Foreskin fibroblast (primary cell): ENCODE measurements at places on chromosomes 5 and 9.

DNA sequence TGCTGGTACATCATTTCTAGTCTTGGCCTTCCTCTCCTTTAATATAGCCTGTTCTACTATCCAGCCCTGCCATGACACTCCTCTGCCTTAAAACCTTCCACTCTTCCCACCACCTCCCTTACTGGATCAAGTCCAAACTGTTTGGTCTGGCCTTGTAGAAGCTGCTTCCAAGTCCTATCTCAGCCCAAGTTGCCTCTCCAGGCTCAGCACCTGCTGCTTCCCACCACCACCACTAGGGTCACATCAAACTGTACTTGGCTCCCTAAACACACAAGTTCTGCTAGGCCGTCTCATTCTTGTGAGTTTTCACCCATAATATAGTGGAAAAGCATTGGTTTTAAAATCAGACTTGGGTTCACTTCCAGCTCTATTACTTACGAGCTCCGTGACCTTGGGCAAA is 1.4 kb downstream of the NDUFA8 start:
- peak; percentile 54 for DNase-seq

- DNase-seq: no peak
These were observed 6.0 kb upstream of the SLC6A19 start for GRCh38 chr5:1195439-1195838.

DNA sequence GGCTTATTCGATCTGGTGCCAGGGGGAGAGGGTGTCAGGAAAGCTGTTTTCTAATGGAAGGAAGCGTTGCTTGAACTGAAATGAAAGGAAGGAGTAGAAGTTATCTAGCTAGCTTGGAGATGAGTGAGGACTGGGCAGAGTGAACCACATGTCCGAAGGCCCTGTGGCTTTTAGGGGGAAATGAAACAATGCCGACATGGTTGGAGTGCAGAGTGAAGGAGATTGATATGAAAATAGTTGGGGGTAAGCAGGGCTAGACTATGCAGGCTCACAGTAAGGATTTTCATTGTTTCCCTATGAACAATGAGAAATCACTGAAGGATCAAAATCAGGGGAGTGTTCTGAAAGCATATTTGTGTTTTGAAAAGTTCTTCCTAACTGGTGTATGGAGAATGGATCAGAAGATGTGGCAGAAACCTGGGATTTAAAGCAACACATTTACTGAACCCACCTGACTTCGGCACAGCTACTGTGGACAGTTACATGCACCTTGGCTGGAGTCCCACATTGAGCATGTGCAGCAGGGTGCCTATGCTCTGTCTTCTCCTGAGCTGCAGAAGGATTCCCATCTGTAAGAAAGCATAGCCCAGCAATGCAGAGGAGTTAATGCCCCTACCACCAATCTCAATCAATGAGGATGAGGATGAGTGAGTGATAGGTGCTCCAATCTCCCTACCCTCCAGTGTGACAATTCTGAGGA is 144.4 kb upstream of the TBCA start:
- no peak for DNase-seq

- no peak for DNase-seq
These were observed 3.5 kb upstream of the ACTBL2 start for GRCh38 chr5:57486027-57486602.

DNA sequence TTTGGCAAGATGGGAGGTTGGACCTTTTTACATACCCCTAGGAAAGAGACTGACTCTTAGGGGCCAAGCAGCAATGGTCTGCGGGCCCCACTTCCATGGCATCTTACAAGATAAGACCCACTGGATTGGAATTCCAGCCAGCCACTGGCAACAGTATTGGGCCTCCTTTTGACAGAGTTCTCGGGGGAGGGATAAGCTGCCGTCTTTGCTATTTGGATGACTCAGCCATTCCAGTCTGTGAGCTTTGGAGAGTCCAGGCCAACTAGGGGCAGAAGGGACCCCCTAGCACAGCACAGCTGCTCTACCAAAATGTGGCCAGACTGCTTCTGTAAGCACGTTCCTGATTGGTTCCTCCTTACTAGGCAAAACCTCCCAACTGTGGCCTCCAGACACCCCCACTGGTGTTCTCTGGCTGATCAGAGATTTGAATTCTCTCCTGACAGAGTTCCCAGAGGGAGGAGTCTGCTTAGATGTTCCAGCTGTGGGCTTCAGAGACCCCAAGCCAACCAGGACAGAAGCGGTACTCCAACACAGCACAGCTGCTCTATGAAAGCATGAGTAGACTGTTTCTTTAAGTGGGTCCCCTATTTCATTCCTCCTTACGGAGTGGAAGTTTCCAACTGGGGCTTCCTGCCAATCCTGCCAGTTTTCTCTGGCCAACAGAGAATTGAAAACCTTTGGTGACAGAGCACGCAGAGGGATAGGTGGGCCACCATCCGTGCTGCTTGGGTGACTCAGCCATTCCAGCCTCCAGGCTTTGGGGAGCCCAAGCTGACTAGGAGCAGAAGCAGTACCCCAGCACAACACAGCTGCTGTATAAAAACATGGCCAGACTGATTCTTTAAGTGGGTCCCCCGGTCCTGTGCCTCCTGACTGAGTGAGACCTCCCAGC is 672.1 kb upstream of the RIOK2 start:
- peak; percentile 24 for DNase-seq

GRCh38 chr9:75892216-75892911 is 1.9 kb downstream of the PCSK5 start:
- DNase-seq: no peak

- no peak for DNase-seq
These were observed 62.3 kb downstream of the NIPSNAP3B start for GRCh38 chr9:104826079-104826775.

GRCh38 chr9:81069923-81070322 is 619.4 kb downstream of the TLE1 start:
- no peak for DNase-seq

- no peak for DNase-seq
These were observed 165.5 kb upstream of the RGS7BP start for GRCh38 chr5:64340293-64340692.

DNA sequence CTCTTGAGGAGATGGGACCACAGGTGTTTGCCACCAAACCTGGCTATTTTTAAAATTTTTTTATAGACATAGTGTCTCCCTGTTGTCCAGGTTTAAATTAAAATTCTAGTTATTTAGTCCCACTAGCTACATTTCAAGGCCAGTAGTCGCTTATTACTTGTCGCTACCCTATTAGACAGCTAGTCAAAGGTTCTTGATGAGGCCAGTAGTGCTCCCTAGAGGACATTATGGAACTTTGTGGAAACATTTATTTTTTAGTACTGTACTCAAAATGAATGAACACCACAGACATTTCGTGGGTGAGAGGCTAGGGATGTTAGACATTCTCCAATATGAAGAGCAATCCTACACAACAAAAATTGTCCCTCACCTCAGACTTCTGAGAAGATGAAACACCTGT is 14.4 kb upstream of the GRXCR2 start:
- no peak for DNase-seq

GRCh38 chr9:127707766-127708165 is 978 bp downstream of the CFAP157 start:
- DNase-seq: no peak

DNA sequence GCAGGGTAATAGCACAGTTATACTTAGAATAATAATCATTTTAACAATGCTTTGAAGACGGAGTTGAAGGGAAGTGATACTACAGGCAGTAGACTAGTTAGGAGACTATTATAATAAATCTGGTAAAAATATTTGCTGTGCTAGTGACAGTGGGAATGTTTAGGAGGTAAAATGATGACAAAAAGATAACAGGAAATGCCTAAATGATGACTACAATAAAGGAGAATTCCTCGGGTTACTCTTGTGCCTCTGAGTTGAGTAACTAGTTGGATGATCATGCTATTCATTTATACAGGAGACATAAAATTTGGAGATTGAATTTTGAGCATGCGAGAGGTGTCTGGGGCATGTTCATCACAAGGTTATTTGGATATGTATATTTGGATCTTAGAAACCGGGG is 32.2 kb upstream of the PAM start:
- DNase-seq: peak; percentile 62

- no peak for DNase-seq
These were observed 155.0 kb upstream of the FBXL7 start for GRCh38 chr5:15344954-15345353.

DNA sequence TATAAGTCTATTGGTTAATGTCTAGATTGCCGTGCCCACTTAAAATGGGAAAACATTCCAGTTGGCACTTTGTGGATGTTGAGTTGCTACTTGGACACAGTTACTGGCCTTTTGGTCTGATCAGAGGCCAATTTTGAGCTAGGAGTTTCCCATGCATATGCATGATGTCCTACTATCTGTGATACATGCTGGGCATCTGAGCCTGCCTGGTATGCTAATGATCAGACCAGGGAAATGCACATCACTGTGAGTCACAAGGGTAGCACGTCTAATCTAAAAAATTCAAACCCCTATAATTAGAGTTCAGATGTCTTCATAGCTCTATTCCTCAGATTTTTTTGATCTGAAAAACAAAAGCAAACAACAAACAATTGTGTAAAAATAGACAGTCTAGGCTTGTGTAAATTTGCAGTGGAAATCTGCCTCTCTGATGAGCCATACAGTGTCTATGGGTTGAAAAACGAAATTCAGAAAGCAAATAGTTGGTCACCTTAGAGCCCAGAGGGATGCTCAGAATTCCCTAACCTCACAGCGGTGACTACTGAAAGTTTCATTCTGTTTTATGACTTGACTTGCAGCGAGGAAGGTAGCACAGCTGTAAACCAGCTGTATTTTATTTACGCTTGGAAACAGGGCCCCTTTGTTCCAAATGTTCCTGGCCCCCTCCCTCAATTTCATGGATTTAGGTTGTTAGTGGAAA is 37.3 kb downstream of the PALM2AKAP2 start:
- DNase-seq: peak; percentile 81

GRCh38 chr9:126561582-126561981 is 52.1 kb upstream of the LMX1B start:
- DNase-seq: no peak

GRCh38 chr5:142472306-142472951 is 147.6 kb upstream of the SPRY4 start:
- DNase-seq: peak; percentile 89

- no peak for DNase-seq
These were observed 109.1 kb downstream of the DOCK2 start for GRCh38 chr5:169746147-169746694.

GRCh38 chr5:157306692-157307471 is 41.0 kb downstream of the CYFIP2 start:
- no peak for DNase-seq

- peak; percentile 10 for DNase-seq
These were observed 50.5 kb downstream of the TBCA start for GRCh38 chr5:77725616-77726015.

- DNase-seq: no peak
These were observed 4.0 kb upstream of the WDR70 start for GRCh38 chr5:37375091-37375490.

GRCh38 chr5:54769746-54770145 is 215.6 kb downstream of the ESM1 start:
- DNase-seq: no peak

DNA sequence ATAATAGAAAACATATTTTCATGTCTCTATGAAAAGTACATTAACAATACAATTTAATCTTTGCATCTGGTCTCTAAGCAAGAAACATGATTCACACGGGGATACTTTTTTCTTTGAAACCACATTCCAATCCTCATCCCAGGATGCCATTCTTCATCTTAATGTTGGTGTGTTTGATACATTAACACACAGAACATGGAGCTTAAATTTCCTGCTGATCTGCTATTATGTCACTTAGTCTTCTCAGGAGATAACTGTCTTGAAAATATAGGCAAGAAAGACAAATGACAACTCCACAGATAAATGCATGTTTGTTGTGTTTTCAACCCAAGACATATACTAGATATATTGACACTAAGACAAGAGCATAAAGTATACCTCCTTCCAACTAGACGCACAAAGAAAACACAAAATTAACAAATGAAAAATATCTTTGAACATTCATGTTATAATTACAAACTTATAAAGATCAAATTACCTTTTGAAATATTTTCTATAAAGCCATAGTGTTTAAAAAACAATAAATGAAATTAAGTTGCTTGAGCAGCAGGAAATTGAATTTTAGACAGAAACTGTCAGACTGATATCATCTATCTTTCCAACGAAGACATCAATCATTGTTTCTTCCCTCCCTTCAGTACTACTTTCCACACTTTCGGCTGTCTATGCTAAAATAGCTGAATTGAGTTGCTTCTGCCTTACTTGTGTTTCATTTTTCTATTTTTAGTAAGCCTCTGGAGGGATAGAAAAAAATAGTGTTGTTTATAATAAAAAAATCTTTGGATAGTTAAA is 1676.7 kb upstream of the CDH9 start:
- DNase-seq: no peak

GRCh38 chr9:95080961-95081647 is 236.4 kb downstream of the FANCC start:
- no peak for DNase-seq

- DNase-seq: no peak
These were observed 787 bp upstream of the N4BP3 start for GRCh38 chr5:178112545-178112944.

- no peak for DNase-seq
These were observed 13.0 kb upstream of the PLPP1 start for GRCh38 chr5:55547781-55548180.

DNA sequence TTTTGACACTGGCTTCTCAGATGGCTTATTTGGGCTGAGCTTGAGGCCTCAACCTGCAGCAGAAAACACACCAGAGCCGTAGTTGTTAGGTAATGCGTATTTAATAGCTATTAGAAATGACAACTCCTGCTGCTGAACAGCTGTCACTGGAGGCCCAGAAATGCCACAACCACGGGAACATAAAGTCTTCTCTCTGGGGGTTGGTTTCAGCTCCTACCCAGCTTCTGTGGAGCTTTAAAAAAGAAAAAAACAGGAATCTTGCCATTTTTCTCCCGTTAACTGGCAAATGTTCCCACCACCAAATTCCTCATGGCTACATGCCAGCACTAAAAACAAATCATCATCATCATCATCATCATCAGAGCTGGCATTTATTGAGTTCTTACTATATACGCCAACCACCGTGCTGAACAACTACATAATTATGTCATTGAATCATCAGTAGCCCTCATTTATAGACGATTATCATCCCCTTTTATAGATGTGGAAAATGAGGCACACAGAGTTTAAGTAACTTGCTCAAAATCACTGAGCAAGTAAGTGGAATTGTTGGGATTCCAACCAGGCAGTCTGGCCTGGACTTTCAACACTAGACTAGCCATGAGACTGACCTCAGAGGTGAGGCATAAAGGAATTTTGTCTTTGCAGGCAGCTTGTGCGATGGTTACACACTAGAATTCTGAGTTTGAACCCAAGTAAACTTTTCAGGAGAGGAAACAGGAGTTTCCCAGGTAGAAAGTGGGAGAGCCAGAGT is 185.3 kb upstream of the WWC1 start:
- no peak for DNase-seq

- DNase-seq: peak; percentile 74
These were observed 87.0 kb downstream of the ANGPTL2 start for GRCh38 chr9:127035423-127035822.
